Fibroblast of upper back skin (primary cell): ENCODE measurements at places on chromosomes 7 and 10.
A peak's percentile ranks its signal among the peaks of the same experiment; 100 is the strongest.

DNA sequence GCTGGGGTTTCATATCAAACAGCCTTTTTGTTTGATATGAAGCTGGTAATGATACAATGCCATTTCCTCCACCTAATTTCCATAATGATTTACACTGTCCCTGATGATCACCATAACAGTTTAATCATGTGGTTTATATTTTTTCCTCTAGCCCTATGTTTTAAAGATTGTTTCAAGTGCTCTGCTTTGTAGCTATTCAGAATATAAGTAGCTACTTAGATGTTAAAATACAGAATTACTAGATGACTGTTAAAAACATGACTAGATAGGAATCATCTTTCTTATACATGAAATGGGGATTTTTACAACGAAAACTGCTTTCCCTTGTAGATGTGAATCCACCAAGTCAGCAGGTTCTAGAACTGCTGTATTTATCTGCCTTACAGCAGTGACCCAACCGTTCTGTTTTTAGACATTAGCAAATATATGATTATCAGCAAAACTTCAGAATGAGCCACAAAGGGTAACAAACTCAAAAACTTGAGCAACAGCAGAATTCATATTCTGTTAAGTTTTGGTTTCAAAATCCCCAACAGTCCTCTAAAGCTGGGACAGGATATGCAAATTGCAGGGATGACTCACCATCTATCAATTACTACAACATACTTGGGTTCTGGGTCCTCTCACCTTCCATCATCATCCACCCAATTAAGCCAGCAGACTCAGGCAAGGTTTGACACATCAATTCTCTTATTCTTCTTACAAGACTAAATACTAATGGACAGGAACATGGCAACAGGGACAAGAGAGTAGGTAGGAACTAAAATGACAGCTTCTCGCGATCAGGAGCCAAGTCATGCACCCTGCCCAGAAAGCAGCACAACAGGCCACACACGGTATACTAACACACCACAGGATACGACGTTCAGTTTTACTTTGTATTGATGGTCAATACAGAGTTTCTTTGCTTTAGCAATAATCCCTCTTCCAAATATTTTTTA, 83.9 kb downstream of the PIP4K2A start:
- DNase-seq: peak; percentile 47

DNA sequence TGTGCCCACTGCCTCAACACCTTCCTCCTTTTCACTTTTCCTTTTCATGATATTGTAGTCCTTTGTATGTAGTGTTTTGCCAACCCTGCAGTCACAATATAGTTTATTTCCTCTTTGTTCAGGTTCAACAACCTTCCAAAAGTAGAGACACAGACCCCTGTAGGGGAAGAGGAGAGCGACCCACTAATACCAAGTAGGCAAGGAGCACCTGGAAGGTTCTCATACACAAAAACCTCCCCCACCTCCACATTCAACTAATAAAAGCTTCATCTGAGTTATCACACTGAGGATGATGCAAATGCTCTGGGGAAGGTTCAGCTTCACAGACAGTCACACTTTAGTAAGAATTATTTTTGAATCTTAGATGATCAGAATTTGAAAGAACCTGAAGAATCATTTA, 41.6 kb downstream of the PIK3AP1 start:
- no peak for DNase-seq

GRCh38 chr10:77080361-77081027, 557.1 kb downstream of the KCNMA1 start:
- no peak for DNase-seq

DNA sequence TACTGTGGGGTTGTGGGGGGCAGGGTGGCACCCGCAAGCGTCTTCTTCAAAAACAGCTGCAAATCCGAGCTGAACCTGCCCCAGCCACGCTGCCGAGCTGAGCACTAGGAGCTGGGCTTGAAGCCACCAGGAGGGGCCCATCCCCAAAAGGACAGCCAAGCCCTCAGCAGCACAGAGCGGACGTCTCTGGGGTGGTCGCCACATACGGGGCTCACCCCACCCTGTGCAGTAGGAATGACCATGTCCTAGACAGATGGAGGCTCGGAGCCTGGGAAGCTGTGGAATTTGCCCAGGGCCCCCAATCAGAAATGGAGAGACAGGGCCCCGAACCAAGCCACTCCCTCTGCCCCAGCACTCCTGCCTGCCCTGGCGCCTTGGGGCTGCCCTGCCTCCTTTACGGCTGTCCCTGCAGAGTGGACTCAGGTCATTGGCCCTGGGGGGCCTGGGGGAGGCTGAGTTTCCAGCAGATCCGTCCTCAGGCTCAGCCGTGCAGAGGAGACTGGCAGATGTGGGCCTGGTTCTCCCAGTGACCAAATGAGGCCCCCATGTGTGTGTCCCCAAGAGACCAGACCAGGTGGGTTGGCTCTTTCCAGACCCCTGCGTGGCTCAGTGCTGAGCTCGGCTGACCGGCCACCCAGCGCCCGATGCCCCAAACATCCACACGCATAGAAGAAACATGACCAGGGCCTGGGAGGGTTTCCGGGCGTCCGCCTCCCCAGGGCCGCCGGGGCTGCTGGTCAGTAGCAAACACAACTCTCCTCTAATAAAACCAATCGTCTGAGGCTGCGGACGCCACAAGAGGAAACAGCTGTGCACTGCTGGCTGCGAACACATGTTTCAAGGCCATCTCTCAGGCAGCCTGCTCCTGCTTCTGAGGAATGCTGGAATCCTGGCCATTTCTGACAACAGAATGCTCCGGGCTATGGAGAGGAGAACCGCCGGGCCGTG, 54.9 kb downstream of the PDGFA start:
- DNase-seq: peak; percentile 65

- DNase-seq: no peak
Observed at GRCh38 chr7:97865104-97865503, 7.1 kb downstream of the ASNS start.

DNA sequence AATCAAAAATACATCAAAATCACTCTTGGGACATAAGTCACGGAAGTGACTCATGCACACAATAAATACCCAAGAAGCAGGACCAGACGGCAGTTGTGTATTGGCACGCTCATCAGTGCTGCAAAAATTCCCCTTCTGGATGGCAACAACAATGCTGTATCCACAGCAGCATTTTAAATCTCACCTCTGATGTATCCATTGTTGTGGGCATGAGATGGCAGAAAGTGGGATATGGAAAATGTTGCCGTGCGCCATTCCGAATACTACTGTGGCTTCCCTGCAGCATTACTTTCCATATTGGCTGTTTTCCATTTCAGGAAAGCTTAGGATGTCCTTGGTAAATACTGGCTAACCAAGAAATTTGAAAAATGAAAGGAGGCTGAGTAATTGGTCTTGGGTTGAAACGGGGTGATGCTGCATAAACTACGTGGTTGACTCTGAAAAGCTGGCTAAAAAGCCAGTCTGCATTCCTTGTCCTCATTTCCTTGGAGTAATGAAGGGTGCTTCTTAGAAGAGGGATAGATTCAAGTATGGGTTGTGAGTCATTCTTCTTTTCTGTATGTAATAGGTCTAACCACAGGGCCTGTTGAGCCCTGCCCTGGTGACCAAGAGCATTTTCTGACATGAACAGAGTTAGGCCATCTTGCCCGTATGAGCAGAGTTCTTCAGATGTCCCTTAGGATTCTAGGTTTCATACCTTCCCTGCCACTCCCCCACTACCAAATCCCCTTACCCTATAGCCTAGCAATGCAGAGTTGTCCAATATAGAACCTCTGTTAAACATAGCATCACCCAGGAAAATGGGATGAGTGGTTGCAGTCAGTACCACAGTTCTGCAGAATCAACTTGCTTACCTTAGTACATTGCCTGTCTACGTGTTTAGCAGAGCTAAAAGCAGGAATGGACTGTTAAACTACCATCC, 36.3 kb upstream of the TOMM7 start:
- peak; percentile 99 for DNase-seq

- DNase-seq: no peak
Observed at GRCh38 chr10:13732465-13732881, 145.7 kb downstream of the PRPF18 start.
